ENCODE measurements at places on chromosomes 7 and 10. TPM values are rescaled to one million over a fixed set of nuclear protein-coding genes. Genes with fewer than 3 reads are reported as not detected.

MAGI2 gene
- 0.82 TPM for total RNA-seq

GRCh38 chr10:119291223-119291900 is 84.0 kb downstream of the GRK5 start:
- DNase-seq, result no peak
- H3K27ac ChIP-seq, result no peak overlapping the region
- H3K4me3 ChIP-seq, result no peak overlapping the region
- H3K36me3 ChIP-seq, result no peaks in the 10 kb centered on the region
- H3K4me1 ChIP-seq, result no peaks in the 10 kb centered on the region
- no peaks in the 10 kb centered on the region for H3K27me3 ChIP-seq

DNA sequence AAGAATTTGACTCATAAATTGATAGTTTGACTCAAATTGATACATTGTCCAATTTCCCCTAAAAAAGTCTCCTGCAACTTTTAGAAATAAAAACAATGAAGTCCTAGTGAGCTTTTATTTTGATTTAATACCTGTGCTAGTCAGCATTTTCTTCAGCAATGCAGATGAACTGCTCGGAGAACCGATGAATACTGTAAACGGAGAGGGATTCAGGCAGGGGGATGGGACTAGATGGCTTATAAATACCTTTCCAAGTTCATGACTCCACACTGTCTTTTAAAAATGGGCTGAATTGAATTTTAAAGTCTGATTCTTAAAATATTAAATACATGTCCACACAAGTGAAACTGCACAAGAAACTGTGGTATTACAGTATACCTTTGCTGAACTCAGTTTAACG is 12.7 kb downstream of the EEPD1 start:
- no peaks in the 10 kb centered on the region for H3K27me3 ChIP-seq
- no peak for DNase-seq
- no peak overlapping the region for H3K27ac ChIP-seq
- no peaks in the 10 kb centered on the region for H3K4me1 ChIP-seq
- no peaks in the 10 kb centered on the region for H3K36me3 ChIP-seq

COMTD1 gene
- 19.7 TPM for total RNA-seq

- no peaks in the 10 kb centered on the region for H3K4me1 ChIP-seq
- H3K27me3 ChIP-seq, result no peaks in the 10 kb centered on the region
- no peak for DNase-seq
Measured at GRCh38 chr10:132175907-132176581, 10.7 kb upstream of the DPYSL4 start.

- no peaks in the 10 kb centered on the region for H3K27me3 ChIP-seq
- no peaks in the 10 kb centered on the region for H3K4me1 ChIP-seq
- no peak for DNase-seq
- H3K36me3 ChIP-seq, result peaks cover 4% of the 10 kb centered on the region
Measured at GRCh38 chr10:58796242-58796641, 283.6 kb downstream of the BICC1 start.

- no peak for DNase-seq
- H3K27me3 ChIP-seq, result no peaks in the 10 kb centered on the region
- no peak overlapping the region for H3K4me3 ChIP-seq
- peaks cover 45% of the 10 kb centered on the region for H3K36me3 ChIP-seq
- no peak overlapping the region for H3K27ac ChIP-seq
- no peaks in the 10 kb centered on the region for H3K4me1 ChIP-seq
Measured at GRCh38 chr10:95646160-95646559, 10.4 kb downstream of the ALDH18A1 start.

DNA sequence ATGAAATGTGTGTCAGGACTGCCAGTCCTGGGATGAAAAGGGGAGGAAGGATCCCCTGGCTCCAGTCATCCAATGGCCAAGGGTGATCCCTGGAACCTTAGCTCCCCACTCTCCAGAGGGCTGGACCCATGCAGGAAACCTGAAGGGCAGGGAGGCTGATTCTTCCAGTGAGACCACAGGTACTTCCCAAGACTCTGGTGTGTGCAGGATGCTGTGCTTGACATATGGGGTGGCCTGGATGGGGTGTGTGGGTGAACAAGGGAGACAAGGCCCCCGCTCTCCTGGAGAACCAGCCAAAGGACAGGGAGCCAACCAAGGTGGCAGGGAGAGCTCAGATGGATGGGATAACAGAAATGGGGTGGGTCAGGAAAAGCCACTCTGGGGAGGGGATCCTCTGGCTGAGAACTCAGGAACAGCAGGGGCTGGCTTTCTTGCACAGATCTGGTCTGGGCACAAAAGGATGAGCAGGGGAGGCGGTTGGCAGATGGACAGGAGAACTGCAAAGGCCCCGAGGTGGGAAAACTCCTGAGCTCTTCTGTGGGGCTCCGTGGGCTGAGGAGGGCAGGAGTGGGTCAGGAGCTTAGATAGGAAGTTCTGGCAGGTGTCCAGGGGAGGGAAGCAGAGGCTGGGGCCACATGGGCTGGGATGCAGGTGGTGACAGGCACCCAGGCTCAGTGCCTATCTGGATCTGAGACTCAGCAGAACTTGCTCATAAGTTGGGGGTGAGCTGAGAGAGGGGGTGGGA is 100.6 kb downstream of the ARHGAP22 start:
- DNase-seq, result no peak
- H3K4me3 ChIP-seq, result no peak overlapping the region
- H3K27me3 ChIP-seq, result no peaks in the 10 kb centered on the region
- H3K36me3 ChIP-seq, result no peaks in the 10 kb centered on the region
- no peak overlapping the region for H3K27ac ChIP-seq

DNA sequence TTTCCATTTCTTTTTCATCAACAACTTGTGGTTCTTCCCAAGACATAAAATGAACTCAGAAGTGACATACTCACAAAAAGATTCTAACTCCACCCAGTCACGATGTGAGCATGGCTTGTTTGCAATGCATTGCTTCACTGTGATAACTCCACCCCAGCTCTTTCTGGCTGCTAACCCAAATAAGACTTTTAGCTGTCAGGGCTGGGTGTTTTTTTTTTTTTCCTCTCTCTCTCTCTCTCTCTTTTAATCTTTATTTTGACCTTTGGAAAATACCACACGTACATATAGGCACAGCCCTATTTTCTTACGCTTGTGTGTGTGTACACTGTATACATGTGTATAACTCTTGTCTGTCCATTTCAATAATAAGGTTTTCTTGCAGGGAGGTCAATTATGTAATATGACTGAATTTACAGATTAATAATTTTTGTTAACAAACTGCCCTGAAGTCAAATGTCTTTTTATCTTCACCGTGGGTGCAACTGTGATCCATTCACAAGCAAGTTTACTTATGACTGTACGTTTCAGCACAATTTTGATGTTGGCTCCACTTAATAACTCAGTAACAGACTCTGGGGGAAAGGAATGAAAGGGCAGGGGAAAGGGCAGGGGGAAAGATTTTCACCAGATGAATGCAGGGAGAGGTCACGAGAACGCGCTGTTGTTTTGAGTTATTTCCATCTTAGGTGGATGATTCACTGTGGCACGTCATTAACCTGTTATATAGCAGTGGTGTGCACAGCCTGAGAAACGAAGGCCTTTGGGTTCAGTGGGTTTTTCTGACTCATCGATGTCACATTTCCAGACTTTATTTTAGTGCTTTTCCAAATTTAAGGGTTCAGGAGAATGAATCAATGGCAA is 49.1 kb downstream of the APBB1IP start:
- peaks cover 15% of the 10 kb centered on the region for H3K4me1 ChIP-seq
- no peaks in the 10 kb centered on the region for H3K27me3 ChIP-seq
- DNase-seq, result peak; percentile 61
- peak overlapping the region; percentile 84 for H3K27ac ChIP-seq
- no peak overlapping the region for H3K4me3 ChIP-seq
- H3K36me3 ChIP-seq, result no peaks in the 10 kb centered on the region

WDR86 gene
- 0.72 TPM for total RNA-seq

DNA sequence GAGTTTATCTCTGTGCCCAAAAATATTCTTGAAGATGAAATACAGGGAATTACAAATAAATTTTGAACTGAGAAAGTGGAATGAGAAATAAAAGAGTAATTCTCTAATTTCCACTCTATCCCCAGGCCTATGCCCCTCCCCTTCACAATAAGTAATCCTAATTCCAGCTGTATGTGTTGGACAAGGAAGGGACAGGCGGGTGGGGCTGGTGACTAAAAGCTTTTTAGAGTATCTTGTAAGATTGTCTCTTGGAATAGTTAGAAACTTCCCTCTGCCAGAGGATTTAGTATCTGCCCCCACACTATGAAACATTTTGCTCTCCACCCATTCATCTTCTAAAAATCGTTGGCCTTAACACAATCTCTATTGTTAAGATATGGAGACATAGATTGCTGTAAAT is 199.2 kb downstream of the MBL2 start:
- no peak overlapping the region for H3K27ac ChIP-seq
- no peak for DNase-seq
- H3K4me1 ChIP-seq, result no peaks in the 10 kb centered on the region
- H3K4me3 ChIP-seq, result no peak overlapping the region

DNA sequence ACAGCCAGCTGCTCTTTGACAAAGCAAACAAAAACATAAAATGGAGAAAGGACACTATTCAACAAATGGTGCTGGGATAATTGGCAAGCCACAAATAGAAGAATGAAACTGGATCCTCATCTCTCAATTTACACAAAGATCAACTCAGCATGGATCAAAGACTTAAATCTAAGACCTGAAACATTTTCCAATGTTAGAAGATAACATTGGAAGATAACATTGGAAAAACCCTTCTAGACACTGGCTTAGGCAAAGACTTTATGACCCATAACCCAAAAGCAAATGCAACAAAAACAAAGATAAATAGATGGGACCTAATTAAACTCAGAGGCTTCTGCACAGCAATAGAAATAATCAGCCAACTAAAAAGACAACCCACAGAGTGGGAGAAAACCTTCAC is 425.7 kb upstream of the SEMA3D start:
- no peaks in the 10 kb centered on the region for H3K36me3 ChIP-seq
- no peaks in the 10 kb centered on the region for H3K27me3 ChIP-seq
- no peaks in the 10 kb centered on the region for H3K4me1 ChIP-seq
- no peak for DNase-seq
- no peak overlapping the region for H3K4me3 ChIP-seq

DNA sequence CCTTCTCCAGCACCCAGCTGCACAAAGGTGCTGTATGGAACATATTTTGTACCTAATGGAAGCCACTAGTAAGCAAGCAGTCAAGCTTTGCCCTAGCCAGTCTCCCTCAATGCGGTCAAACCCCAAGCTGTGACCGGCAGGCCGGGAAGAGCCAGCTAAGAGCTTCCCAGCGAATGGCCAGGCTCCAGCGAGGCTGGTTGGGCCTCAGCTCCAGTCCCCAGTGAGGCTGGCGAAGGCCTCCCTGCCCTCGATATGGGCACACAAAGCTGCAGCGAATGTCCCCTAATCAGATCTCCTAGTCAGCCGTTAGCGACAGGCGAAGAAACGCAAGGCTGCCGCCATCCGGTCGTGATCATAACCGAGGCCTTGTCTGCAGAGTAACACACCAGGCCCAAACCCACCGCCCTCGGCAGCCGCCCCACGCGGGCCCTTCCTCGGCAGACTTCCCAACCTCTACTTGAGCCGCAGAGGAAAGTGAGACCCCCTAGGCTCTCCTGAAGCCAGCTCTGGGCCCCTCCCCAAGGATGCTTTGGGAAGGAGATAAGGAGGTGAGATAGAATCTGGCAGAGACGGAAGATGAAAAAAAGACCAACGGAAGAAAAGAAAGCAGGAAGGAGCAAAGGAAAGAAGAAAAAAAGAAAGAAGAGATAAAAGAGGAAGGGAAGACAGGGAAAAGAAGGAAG is 3.1 kb upstream of the HOXA9 start:
- H3K4me1 ChIP-seq, result peaks cover 63% of the 10 kb centered on the region
- H3K27me3 ChIP-seq, result no peaks in the 10 kb centered on the region
- peak overlapping the region; percentile 57 for H3K4me3 ChIP-seq
- H3K36me3 ChIP-seq, result peaks cover 42% of the 10 kb centered on the region
- H3K27ac ChIP-seq, result peak overlapping the region; percentile 93
- DNase-seq, result peak; percentile 72

- no peaks in the 10 kb centered on the region for H3K27me3 ChIP-seq
- H3K36me3 ChIP-seq, result no peaks in the 10 kb centered on the region
- H3K4me1 ChIP-seq, result no peaks in the 10 kb centered on the region
- no peak overlapping the region for H3K27ac ChIP-seq
- no peak overlapping the region for H3K4me3 ChIP-seq
Measured at GRCh38 chr7:49791088-49791741, 17.8 kb downstream of the VWC2 start.

DNA sequence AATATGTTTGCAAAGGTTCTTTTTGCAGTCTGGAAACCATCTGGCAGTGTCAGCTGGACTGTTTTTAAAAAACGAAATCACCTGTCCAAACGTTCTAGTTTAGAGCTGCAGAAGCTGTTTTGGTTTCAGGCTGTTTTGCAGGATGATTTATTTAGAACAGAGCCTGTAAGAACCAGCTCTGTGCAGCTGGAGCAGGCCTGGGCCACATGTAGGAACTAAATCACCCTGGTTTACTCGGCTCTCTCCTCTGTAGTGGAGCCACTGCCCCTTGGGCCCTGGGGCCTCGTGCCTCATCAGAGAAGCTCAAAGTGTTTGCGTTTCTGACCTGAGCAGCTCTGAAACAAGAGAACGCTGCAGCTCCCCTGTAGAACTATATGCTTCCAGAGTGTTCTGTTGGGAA is 142.5 kb downstream of the ACTR3B start:
- no peaks in the 10 kb centered on the region for H3K27me3 ChIP-seq
- no peak overlapping the region for H3K4me3 ChIP-seq
- no peak overlapping the region for H3K27ac ChIP-seq

HK1 gene
- 53.1 TPM for total RNA-seq

DNA sequence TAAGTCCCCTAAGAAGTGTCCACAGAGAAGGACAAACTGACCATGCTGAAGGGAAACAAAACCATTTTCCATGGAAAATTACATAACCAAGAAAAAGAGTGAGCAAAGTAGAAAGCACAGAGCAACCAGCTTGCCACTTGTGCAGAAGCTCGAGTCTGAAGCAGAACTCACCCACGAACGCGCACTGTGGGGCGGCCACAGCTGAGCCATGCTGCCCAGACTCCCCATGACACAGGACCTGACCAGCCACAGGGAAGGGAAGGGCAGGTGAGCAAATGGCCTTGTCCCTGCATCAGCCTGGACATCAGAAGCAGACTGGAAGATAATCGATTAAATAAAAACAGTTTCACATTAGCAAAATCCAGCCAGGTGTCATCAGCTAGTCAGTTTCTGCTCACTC is 95.7 kb downstream of the TCERG1L start:
- no peak for DNase-seq
- no peak overlapping the region for H3K4me3 ChIP-seq
- no peaks in the 10 kb centered on the region for H3K4me1 ChIP-seq
- no peak overlapping the region for H3K27ac ChIP-seq
- H3K27me3 ChIP-seq, result no peaks in the 10 kb centered on the region

GRCh38 chr10:115141254-115141653 is 48.1 kb downstream of the ATRNL1 start:
- H3K27me3 ChIP-seq, result no peaks in the 10 kb centered on the region
- H3K27ac ChIP-seq, result no peak overlapping the region
- no peak overlapping the region for H3K4me3 ChIP-seq
- no peak for DNase-seq

KLF14 gene
- not detected for total RNA-seq

DNA sequence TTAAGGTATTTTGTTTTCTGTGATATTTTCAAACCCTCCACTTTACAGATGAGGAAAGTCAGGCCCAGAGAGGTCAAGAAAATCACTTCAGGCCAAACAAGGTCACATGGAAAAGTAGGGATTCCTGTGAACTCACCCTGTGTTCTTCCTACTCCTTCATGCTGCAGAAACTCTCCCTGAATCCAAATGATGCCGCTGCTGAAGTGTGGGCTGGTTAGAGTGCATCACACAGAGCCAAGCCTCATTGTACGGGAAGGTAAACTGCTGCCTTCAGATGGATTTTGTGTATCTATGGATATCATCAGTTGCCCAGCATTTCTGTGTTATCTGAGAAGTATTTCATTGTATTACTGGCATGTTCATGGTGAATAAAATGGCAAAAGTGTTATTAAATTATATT is 75.4 kb downstream of the NRG3 start:
- H3K27me3 ChIP-seq, result no peaks in the 10 kb centered on the region
- H3K4me1 ChIP-seq, result no peaks in the 10 kb centered on the region
- DNase-seq, result no peak
- H3K27ac ChIP-seq, result no peak overlapping the region
- no peak overlapping the region for H3K4me3 ChIP-seq
